NCI-H1694 (cell line): ENCODE measurements at places on chromosomes 7 and 10.

- no peak for DNase-seq
Measured at GRCh38 chr10:16857419-16857818, 40.2 kb upstream of the RSU1 start.

DNA sequence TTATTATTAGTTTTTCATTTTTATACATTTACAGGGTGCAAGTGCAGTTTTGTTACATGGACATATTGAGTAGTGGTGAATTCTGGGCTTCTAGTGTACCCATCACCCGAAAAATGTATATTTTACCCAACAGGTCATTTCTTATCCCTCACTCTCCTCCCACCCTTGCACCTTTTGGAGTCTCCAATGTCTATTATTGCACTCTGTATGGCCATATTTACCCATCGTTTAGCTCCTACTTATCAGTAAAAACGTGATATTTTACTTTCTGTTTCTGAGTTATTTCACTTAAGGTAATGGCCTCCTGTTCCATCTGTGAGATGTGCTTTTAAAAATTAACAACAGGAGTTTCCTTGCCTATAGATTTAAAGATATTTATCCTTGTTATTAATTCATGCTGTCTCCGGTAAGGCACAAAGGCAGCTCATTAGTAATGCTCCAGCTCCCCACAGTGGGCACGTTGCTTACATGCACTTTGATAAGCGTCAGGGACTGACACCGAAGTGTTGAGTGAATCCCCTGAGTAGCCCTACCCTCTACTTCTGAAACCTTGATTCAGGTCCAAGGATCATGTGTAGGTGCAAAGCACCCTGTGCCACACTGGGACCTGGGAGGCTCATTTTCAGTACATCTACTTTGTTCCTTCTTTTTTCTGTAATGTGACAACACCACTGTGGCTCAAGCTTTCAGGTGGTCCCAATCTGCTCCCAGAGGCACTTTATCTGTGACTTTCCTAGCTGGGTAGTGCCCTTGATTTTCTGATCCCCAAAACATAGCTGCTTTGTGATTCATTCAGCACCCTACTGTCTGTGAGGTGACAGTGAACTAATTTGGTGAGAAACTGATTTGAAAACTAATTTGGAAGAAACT, 27.3 kb downstream of the HYAL4 start:
- DNase-seq, result peak; percentile 42

DNA sequence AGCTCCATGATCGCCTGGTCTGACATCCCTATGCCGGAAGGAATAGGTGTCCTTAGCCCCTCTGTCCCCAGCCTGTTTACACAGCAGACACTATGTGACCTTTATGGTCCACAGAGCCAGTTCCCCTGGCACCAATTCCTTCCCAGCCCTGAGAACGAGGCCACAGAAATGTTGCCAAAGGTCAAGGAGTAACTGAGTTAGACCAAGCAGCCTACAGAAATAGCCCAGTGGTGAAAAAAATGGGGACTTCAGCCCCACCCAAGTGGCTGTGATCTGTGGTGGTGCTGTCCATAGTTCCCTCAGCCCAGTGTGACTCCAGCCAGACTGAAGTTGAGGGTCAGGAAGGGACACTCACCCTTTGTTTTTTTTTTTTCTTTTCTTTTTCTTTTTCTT, 2.5 kb downstream of the PGAM2 start:
- DNase-seq, result no peak

DNA sequence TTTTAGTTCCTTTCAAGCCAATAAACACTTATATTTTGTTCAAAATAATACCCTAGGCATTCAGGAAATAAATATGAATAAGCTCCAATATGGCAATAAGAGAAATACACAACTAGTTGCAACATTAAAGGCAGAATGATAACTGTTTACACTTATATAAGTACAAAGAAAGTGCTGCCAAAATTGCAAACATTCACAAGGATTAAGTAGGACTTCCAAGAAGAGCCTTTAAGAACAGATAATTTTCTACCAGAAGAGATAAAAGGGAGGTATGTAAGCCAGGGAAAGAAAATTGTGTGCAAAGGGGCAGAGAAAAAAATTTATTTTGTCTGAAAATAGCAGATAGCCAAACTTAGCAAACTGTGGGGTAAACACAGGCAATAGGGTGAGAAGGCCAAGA, 83.8 kb downstream of the CTNNA3 start:
- no peak for DNase-seq

DNA sequence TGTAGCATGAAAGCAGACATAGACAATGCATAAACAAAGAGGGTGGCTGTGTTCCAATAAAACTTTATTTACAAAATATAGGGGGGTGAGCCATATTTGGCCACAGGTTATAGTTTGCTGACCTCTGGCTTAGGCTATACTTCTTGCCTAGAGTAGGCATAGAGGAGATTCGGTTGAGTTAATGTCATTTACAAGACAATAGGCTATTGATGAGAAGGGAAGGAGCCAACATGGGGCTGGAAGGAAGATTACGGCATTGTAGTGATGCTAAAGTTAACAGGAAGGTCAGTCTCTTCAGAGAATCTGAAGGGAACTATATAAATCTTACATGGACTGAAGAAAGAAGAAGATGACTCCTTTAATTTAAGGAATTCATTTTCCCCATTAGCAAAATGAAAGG, 463.5 kb downstream of the HTR7 start:
- no peak for DNase-seq

GRCh38 chr7:129356176-129356575, 78.1 kb upstream of the STRIP2 start:
- no peak for DNase-seq

- no peak for DNase-seq
Measured at GRCh38 chr7:128036226-128036940, 5.1 kb upstream of the LRRC4 start.

- DNase-seq, result no peak
Measured at GRCh38 chr10:28580825-28581224, 47.9 kb downstream of the WAC start.

DNA sequence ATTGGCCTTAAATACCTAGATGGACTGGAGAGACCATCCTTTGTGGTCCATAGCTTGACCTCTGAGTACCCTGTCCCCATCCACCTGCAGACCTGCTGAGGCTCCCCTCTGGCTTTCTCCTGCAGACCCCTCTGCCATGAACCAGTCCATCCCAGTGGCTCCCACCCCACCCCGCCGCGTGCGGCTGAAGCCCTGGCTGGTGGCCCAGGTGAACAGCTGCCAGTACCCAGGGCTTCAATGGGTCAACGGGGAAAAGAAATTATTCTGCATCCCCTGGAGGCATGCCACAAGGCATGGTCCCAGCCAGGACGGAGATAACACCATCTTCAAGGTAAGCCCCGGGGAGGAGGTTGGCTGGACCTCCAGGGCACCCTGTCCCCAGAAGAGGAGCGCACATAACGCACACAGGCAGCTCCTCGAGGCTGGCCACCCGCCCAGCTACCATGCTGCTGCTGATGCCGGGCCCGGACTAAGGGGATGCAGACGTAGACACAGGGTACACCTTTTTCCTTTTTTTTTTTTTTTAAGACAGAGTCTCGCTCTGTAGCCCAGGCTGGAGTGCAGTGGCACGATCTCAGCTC, 4.3 kb downstream of the IRF5 start:
- no peak for DNase-seq

GRCh38 chr7:52233248-52233647, 802.2 kb upstream of the POM121L12 start:
- DNase-seq, result no peak

DNA sequence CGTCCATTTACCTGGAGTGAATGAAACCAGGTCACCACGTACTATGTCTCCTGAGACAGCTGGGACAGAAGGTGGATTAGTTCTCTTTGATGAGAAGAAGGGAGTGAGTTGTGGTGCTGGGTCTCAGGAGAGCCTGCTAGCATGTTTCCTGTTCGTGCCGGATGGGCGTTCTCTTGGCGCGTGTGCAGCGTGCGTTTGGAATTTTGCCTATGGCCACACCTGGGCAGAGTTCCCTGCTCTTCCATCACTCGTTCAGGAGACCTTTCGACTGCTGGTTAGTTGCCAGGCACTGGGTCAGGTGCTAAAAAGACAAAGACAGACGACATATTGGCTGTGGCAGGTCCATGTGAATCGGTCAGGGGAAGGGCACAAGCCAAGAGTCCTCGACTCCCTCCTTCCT, 90.3 kb downstream of the TRRAP start:
- DNase-seq, result no peak

- no peak for DNase-seq
Measured at GRCh38 chr10:38054361-38054797, 39.8 kb upstream of the ZNF37A start.

GRCh38 chr7:155790666-155791065, 21.6 kb downstream of the SHH start:
- no peak for DNase-seq

DNA sequence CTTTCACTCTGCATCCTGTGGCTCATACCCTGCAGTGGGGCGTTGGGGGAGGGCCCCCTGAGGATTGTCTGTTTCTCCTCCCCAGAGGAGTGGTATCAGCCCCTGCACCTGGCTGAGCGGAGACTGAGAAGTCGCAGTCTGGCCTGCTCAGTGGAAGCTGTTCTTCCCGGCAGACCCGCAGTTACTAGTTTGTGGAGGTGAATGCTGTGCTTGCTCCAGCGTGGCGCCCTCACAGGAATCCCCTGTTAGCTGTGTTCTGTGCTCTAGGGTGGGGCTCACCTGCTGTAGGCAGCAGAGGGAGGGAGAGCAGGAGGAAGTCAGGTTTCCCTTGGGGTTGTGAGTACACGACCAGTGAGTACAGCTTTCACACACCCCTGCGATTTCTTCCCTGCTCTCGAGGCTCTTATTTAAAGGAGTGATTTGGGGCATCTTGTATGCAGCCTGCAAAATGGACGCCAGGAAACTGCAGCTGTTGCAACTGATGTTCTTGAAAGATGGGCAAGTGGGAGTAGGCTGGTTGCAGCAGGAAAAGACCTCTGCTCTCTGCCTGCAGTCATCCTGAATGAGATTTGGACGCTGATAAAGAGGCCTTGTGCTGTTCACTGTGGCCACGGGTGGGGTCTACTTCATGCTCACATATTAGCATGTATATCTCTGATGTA, 66.4 kb downstream of the HK1 start:
- DNase-seq, result no peak

GRCh38 chr10:77390481-77390891, 247.1 kb downstream of the KCNMA1 start:
- DNase-seq, result no peak

DNA sequence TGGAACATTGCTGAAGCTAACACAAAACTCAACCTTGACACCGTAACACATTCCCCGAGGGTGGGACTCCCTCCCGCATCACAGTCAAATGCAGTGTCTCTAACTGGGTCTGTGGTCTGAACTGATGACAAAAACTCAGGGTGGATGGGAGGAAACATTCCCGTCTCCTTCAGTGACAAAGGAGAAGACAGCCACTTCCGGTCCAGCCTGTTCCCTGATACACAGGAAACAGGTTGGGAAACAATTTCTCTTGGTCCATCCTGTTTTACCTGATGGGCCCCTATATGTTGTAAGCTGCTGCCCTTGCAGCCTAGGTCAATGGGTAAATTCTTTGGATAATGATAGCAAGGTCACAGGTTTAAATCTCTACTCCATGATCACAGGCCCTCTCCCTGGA, 20.4 kb downstream of the SLC13A4 start:
- DNase-seq, result no peak

DNA sequence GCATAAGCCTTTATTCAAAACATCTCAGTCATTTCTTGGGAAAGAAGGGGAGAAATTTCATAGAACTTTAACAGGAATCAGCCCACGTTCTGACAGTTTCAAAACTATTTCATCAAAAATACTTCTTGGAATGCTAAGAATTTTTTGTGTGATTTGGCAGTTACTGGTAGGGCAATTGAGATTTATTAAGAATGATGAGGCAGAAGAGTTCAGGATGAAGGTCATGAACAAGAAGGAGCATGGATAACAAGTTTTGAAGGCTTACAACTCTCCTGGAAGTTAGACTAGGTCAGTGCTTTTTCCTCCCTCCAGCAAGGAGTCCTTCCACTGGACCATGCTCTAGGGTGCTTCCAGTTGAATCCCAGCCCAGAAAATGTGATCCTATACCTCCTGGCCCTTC, 569.9 kb downstream of the ANKRD7 start:
- DNase-seq, result no peak

GRCh38 chr7:95875519-95875918, 103.2 kb downstream of the DYNC1I1 start:
- DNase-seq, result no peak

DNA sequence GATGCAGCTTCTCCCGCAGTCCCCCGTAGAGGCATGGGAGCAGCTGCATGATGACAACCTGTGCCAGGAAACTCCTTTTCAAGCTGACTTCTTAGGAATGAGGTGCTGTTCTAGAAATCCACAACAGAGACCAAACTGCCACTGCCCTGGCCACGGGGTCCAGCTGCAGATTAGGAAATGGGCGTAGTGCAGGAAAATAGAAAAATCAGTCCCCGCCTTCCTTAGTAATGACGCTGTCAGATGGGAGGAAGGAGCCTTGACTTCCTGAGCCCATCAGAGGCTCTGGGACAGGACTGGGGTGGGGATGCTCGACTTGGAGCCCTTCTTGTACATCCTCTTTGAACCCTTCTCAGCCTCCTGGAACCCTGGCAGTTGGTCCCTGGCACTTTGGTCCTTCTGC, 227.8 kb upstream of the GRB10 start:
- DNase-seq, result no peak

GRCh38 chr7:99079104-99079503, 64.8 kb downstream of the SMURF1 start:
- no peak for DNase-seq

DNA sequence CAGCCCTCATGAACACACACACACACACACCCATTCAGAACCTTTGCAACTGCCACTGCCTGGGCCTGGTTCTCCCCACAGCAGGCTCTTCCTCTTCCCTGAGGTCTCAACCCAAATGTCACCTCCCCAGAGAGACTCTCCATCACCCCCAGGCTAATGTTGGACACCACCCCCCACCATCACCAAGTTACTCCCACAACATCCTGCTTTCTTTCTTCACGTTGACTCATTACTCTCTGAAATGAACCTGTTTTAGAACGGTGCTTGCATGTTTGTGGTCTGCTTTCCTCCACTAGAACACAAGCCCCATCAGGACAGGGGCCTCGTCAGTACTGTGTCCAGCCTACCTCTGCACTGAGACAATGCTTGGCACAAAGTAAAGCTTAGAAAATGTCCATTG, 16.0 kb downstream of the AFAP1L2 start:
- no peak for DNase-seq

DNA sequence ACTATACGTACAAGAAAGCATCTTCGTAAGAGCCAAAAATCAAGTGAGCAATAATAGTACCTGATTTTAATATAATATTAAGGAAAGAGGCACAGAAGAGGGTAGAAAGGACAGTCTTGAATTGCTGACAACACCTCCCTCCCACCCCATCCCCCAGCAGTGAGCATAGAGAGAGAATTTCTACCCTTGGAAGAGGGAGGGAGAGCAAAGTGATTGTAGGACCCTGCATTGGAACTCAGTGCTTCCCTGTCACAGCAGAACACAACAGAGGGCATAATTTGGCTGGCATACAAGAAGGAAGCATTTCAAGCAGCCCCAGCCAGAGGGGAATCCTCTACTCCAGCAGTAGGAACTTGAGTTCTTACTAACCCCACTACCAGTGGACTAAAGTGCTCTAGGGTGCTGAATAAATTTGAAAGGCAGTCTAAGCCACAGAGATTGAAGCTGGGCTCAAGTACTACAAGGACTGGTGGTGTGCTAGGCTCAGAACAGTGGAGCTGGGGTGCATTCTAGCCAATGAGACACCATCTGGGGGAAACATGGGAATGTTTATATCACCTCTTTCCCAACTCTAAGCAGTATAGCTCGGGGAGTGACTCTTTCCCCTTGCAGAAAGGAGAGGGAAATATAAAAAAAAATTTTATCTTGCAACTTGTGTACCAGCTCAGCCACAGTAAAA, 44.2 kb downstream of the PCLO start:
- DNase-seq, result no peak

GRCh38 chr7:48411619-48412018, 240.4 kb downstream of the ABCA13 start:
- no peak for DNase-seq

GRCh38 chr10:44950326-44951225, 9.0 kb upstream of the RASSF4 start:
- DNase-seq, result no peak
